Testis (tissue), 5 donors: ENCODE measurements at places on chromosomes 2 and 18. TPM values are rescaled to one million over a fixed set of nuclear protein-coding genes. Genes with fewer than 3 reads are reported as not detected.

- DNase-seq = no peak
These were observed 71.5 kb downstream of the BABAM2 start for GRCh38 chr2:27962006-27962405.

DNA sequence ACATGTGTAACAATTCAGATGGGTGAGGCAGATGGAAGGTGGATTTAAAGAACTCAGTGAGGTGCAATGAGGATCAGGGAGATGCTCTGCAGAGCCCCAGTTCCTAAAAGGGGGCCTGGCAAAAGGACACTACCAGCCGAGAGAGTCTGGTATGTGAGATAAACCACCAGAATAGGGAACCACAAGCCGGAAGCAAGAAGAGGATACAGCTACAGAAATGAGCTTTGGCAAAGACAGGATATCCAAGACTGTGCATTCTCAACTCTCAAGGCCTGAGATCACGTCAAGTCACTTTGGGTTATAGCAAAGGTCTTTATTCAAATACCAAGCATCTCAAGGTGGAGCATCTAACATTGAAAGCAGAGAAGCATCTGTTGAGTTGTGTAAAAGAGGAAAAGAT is 293.5 kb downstream of the ARHGAP15 start:
- DNase-seq = no peak

- DNase-seq = no peak
These were observed 2.0 kb downstream of the COLEC11 start for GRCh38 chr2:3596901-3597417.

DNA sequence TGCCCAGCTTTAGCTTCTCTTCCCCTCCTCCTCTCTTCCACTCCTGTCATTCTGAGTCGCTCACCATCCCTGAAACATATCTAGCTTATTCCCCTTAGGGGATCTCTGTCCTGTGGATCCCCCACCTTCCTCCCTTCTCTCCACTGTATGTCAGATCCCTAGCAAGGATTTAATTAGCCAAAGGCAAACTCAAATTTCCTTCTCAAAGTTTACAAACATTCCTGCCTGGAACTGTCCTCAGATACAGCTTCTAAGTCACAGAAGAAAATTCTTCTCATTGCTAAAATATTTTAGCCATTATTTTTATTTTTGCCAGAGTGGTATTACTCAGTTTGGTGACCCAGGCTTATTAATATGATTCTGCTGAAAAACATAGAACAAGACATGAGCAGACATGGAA is 315.3 kb downstream of the CYP26B1 start:
- DNase-seq = no peak

The KCNF1 gene
- 0.19 TPM for total RNA-seq

- no peak for DNase-seq
These were observed 743 bp downstream of the XPO1 start for GRCh38 chr2:61537277-61537949.

The IL36B gene
- not detected for total RNA-seq

DNA sequence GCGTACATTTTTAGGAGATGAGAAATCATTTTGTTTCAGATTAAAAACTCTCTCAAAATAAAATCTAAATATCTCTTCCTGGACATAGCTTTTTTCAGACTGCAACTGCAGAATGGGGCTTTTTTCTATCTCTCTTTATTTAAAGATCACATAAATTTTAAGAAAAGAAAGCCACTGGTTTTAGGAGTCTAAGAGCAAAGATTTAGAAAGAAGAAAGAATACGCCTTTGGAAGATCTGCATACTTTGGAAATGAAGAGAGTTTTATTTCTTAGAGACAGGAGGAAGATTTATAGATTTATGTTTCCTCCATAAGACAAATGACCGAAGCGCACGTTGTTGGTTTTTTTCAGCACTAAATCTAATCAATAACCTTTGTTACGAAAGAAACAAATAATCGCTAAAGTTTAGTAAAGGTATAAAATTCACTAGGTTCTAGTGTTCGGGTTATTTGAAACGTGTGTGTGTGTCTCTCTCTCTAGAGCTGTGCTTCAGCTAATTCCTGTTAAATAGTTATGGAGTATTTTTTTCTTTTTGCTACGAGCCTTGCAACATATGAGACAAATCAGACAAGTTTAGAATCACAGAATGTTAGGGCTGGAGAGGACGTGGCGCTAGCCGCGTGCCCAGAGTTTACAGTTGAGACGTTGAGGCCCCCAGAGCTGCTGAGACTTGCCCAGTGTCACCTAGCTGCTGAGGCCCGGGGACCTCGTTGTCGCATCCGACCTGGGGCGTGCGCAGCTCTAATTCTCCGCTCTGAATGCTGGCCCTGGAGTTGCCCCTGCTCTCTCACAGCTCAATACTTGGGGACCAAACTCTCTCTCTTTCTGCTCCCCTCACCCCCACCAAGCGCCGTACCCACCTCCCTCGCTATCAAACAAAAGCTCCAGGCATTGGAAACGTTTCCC is 69.9 kb downstream of the CTAGE1 start:
- DNase-seq = peak; percentile 61

DNA sequence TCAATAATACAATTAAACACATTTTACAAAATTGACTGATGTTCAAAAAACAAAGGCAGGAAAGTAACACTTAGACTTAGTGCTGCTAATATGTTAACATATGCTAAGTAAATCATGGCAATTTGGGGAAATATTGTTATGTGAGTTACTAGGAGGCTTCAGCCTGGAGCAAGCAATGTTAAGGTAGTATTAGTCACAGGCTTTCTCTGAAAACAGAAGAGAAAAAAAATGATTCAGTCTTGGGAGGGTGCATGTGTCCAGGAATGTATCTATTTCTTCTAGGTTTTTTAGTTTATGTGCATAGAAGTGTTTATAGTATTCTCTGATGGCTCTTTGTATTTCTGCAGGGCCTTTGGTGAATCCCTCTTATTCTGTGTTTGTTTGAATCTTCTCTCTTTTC is 345.8 kb upstream of the TFPI start:
- no peak for DNase-seq

DNA sequence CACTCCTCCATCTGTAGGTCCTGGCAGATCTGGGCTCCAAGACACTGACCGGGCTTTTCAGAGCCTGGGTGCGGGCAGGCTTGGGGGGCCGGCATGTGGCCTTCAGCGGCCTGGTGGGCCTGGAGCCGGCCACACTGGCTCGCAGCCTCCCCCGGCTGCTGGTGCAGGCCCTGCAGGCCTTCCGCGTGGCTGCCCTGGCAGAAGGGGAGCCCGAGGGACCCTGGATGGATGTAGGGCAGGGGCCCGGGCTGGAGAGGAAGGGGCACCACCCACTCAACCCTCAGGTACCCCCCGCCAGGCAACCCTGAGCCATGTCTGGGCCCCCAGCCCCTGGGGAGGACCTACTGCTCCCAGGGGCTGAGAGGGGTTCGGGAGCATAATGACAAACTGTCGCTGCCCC is 761 bp upstream of the CHRND start:
- DNase-seq = no peak

DNA sequence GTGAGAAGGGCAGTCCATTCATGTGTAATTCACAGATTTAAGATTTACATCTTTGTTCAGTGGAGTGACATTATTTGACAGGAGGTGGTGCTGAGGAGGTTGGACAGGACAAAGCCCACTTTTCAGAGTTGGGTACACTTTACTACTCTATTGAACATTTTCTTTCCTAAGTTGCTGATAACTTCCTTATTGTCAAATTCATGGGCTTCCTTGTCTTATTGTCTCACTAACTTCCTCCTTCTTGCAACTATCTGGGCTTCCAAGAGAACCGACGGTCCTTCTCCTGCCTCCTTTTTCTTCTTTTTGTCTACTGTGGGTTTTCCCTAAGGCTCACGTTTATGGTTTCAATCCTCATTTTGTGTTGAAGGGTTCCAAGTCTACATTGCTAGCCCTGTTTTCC is 67.7 kb upstream of the DNMT3A start:
- no peak for DNase-seq

The UPP2 gene
- total RNA-seq = not detected

The ABCG5 gene
- total RNA-seq = not detected

- no peak for DNase-seq
These were observed 82.2 kb upstream of the SLC1A4 start for GRCh38 chr2:64906853-64907536.

DNA sequence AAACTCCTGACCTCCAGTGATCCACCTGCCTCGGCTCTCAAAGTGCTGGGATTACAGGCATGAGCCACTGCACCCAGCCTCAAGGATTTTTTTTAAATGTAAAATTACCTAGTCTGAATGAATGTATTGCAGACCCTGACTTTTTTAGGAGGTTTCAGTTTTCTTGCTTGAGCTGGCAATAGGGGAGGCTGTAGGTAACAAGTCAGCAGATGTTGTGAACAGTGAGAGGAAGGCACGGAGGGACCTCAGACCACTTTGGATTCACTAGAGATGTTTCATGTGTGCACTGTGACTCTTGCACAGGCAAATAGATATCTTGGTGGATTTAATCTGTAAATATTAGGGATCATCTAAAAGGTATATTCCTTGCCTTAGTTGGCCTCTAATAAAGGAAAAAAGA is 6.4 kb downstream of the NDUFV2 start:
- DNase-seq = no peak

DNA sequence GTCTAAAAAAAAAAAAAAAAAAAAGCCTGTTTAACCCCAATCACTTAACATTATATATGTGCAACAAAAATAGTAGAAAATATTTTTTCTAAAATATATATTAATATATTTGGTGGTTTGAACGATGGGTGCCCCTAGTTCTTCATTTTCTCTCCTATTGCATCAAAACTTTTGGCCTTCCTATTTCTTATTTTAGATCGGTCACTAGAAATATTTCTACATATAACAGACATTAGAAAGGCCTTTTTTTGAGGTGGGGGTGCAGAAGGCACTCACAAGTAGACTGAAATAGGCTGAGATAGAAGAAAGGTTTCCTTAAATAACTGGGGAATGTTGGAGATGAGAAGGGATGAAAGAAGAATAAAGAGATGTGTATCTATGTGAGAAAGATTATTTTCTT is 49.3 kb upstream of the AP1S3 start:
- no peak for DNase-seq

The UGT1A3 gene
- total RNA-seq = not detected

DNA sequence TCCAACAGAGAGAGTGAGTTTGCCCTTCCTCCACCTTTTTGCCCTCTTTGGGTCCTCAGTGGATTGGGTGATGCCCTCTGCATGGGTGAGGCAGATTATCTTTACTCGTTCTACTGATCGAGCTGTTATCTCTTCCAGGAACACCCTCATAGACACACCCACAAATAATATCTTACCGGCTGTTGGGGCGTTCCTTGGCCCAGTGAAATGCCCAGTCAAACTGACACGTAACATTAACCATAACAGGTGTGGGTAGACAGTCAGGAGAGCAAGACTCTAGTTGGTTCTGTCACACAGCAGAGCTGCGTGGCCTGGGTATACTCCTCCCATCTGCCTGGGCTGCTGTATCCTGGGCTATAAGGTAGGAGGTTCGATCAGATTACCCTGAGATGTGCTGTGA is 144.1 kb downstream of the AGAP1 start:
- DNase-seq = no peak
